Psoas muscle (tissue), 8 donors: ENCODE measurements at places on chromosomes 11 and 22.

DNA sequence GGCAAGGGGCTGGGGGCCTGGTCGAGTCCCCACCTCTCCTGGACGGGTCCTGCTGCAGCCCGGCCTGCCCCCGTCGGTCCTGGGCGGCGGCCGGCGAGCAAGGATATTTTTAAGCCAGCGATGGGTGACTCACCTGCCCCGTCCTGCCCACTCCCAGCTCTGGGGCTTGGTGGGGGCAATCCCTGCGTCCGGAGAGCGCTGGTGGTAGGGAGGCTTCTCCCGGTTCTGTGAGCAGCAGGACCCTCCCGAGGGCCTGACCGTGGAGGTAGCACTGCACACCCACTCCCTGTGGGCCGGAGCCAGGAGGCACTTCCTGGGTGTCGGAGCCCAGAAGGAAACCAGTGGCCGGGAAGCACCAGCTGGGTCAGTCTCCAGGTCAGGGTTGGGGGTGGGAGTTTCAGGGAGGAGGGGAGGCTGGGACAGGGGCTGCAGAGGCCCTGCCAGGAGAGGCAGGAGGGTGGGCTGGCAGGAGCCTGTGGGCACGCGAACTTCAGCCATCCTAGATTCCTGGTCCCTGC, 467 bp downstream of the EPS8L2 start:
- no peak for DNase-seq

- no peak for DNase-seq
These were observed 15.1 kb upstream of the OAF start for GRCh38 chr11:120195601-120196320.

DNA sequence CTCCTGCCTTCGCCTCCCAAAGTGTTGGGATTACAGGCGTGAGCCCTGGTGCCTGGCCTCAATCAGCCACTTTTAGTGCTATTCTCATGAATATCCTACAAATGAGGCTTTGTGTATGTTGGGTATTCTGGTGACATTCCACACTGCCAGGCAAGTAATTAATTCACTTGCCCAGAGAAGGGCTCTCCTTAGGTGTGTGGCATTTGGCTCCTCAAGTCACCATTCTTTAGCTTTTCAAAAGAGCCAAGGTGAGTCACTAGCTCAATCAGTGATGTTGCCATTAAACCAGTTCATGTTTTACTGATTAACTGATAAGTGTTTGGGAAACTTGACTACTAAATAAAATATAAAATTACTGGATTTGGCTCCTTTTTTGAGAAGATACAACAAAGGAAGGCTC, 52.2 kb downstream of the SLC25A17 start:
- DNase-seq: no peak

DNA sequence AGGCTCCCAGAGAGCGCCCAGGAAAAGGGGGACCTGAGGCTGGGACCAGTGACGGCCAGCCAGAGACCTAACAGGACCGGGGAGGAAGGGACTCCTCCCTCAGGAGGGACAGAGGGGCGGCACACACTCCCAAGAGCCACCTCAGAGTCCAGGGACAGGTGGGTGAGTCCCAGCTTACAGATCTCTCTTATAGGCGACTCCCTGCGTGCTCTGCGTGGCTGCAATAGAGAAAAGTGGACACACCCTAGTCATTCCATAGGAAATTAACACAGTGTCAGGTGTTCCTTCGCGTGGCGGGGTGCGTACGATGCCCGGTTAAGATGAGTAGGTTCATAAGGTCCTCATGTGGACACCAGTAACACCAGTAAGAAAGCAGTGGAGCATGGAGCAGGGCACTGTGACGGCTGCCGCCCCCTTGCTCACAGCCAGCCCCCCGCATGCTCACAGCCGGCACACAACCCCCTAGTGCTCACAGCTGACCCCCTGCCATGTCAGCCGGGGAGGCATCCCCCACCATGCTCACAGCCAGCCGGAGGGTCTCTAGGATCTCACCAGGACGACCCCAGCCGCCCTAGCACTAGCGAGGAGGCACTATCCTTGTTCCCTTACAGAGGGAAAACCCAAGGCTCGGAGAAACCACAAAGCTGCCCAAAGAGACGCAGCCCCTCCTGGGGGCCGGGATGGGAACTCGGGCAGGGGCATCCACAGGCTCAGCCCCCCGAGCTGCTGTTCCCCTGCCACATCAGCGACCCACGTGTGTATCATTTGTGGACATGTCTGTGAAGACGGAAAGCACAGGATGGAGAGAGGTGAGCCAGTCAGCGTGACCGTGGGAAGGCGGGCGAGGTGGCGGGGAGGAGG, 426.8 kb downstream of the TBC1D22A start:
- peak; percentile 35 for DNase-seq

GRCh38 chr11:62071408-62071807, 52.4 kb upstream of the INCENP start:
- no peak for DNase-seq

- no peak for DNase-seq
These were observed 25.2 kb upstream of the KCNJ11 start for GRCh38 chr11:17413414-17414316.

GRCh38 chr11:116557282-116557681, 215.5 kb downstream of the BUD13 start:
- no peak for DNase-seq

DNA sequence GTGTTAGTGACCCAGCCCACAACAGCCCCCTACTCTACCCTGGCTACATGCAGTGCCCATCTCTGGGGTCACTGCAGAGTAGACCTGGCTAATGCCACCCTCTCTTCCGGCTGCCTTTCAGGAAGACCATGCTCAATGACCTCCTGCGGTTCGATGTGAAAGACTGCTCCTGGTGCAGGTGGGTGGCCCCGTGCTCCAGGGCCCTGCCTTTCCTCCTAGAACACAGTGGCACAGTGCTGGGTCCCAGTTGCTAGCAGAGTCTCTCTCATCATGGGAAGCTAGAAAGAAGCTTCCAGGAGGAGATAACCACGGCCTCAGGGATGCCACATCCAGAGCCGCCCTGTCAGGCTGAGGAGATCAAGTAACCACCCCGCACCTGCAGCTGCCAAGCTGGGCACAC, 3.6 kb downstream of the LZTR1 start:
- no peak for DNase-seq

DNA sequence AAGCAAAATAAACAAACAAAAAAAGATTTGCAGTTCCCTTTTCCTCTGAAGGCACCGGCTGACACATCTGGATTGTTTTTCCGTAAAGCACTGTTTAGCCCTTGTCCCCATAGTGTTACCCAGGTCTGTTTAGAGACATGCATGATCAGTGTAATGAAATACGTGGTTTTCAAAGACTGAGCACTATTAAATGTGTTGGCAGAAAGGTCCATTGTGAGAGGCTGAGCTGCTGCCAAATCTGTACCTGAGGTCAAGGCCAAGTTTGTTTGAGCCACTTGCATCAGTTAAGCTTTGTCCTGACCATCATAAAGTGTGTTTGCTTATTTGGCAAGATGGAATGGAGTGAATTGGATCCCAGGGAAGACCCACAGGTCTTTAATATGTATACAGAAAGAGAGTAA, 26.3 kb downstream of the CTR9 start:
- no peak for DNase-seq

GRCh38 chr11:48123254-48123875, 93.2 kb upstream of the OR4B1 start:
- no peak for DNase-seq

DNA sequence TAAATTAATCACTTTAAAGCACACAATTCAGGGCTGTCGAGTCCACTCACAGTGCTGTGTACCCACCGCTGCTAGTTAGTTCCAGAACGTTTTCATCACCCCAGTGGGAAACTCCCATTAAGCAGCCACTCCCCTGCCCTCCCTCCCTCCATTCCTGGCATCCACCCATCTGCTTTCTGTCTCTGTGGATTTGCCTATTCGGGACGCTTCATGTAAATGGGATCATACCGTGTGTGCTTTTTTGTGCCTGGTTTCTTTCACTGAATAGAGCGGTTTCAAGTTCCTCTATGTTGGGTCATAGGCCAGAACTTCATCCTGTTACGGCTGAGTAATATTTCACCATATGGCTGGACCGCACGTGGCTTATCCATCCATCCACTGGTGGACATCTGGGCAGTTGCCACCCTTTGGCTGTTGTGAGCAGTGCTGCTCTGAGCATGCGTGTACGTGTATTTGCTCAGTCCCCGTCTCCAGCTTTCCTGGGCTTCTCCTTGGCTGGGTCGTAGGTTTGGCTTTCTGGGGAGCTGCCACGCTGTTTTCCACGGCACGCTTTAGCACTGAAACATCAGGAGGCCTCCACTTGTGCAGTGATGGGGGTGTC, 30.1 kb downstream of the ARHGAP8 start:
- no peak for DNase-seq

DNA sequence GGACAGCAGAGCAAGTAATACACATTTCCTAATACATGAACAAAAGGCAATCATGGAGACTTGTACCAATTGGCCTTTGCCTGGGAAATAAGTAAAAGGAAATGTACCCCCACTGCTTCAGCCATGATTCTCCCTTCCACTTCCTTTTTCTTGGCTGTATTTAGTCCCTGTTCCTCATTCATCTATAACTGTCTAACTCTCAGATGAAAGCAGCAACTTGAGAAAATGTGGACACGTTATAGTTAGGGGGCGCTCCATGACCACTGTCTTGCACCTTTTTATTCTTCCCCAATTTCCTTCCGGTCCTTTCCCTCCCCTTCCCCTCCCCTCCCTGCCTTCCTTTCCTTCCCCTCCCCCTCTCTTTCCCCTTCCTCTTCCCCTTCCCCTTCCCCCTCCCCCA, 61.3 kb upstream of the BARX2 start:
- DNase-seq: no peak

- DNase-seq: no peak
These were observed 20.6 kb downstream of the PHF21A start for GRCh38 chr11:46100670-46101069.

- no peak for DNase-seq
These were observed 71.1 kb upstream of the BID start for GRCh38 chr22:17845327-17845726.

DNA sequence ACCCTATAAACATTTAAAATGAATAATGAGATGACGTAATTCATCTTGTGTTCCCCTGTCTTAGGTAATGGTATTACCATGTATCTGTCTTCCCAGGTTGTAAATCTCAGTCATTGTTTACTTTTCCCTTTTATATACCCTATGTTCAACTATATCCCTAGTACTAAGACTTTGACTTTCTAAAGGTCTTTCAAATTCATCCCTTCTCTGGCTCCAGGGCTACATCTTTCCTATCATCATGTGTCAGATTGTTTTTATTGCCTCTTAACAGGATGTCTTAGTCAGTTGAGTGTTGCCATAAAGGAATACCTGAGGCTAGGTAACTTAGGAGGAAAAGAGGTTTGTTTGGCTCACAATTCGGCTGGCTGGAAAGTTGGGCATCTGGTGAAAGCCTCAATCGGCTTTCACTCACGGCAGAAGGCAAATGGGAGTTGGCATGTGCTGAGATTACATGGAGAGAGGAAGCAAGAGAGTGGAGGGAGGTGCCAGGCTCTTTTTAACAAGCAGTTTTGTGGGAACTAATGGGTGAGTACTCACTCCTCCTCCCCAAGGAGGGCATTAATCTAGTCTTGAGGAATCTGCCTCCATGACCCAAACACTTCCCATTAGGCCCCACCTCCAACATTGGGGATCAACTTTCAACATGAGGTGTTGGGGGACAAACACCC, 11.6 kb upstream of the DLAT start:
- DNase-seq: no peak

DNA sequence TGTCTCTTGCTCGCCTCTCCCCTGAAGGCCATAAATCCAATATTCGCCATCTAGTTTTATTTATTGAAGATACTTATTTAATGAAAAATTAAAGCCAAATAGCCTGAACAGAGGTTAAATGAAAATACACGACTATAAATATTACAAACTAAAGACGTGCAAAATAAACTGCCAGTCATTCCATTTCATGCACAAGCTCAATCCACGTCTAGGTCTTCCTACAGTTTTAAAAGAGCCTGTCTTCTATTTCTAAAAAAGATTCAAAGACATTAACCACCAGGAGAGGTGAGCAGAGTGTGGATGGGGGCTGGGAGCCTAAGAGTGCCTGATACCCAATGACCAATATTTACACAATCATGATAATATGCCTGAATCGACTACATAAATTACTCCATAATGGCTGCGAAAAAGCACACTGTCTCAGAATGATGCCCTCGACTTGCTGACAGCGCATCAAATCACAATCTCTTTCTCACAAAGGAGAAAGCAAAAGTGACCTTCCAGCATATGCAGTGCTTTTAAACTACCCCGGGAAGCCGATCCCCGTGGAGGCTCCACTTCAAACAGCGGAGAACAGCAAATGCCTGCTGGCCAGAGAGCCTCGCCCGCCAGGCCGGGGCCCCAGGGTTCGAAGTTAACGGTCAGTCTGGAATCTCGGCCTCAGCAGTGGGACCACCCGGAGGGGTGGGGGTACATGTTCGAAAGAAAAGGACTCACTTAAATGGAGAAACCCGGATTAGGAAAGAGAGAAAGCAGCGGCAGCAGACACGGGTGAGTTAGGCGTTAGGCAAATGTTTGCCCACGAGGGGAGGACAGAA, 1.7 kb downstream of the FCHSD2 start:
- no peak for DNase-seq

GRCh38 chr22:25745341-25746011, 3.5 kb downstream of the MYO18B start:
- DNase-seq: no peak

DNA sequence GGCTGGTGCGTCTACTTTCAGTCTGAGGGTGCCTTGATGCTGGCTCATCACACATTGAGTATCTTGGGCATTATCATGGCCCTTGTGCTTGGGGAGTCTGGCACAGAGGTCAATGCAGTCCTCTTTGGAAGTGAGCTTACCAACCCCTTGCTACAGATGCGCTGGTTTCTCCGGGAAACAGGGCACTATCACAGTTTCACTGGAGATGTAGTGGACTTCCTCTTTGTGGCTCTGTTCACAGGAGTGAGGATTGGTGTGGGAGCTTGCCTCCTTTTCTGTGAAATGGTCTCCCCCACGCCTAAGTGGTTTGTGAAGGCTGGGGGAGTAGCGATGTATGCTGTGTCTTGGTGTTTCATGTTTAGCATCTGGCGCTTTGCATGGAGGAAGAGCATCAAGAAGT, 4.9 kb downstream of the TLCD5 start:
- DNase-seq: no peak

DNA sequence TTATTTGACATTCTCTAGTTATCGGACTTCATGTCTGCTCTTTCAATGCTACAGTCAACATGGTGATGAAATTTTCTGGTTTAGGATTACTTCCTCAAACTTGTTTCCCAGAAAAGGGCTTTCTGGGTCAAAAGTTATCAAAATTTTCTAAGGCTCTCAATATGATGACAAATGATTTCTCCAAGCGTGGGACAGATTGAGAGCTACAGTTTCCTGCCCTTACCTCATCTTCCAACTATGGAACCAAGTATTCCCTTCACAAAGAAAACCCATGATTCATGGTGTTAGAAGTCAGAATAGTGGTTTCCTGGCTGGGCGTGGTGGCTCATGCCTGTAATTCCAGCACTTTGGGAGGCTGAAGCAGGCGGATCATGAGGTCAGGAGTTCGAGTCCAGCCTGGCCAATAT, 17.8 kb downstream of the MYO18B start:
- DNase-seq: no peak

- DNase-seq: no peak
These were observed 64.2 kb downstream of the HIPK3 start for GRCh38 chr11:33321422-33321821.
